Activated effector memory CD4-positive, alpha-beta T cell treated with anti-CD3 and anti-CD28 coated beads, Interleukin-2, amount 50 U/mL, for 16 hours (primary cell): ENCODE measurements at places on chromosomes 5 and 9.

GRCh38 chr9:78909566-78909965 lies 612.6 kb downstream of the PSAT1 start:
- DNase-seq, result no peak

DNA sequence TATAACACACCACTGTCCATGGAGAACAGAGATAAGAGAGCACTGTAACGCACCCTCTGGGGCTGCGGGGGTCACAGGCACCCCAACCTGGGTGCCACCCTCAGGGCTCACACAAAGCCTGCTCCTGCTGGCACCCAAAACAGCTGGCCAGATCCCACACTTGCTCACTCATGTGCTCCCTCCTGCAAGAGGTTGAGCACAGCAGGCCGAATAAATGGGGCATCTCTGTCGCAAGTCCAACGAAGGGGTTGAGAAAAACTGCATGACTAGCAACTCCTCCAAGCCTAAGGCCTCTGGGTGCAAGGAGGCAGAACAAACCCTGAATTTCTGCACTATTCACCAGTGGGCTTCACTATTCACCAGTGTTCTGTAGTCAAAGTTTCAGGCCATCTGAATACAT lies 80.3 kb downstream of the SECISBP2 start:
- no peak for DNase-seq

GRCh38 chr5:30414078-30414477 lies 779.4 kb upstream of the CDH6 start:
- no peak for DNase-seq

DNA sequence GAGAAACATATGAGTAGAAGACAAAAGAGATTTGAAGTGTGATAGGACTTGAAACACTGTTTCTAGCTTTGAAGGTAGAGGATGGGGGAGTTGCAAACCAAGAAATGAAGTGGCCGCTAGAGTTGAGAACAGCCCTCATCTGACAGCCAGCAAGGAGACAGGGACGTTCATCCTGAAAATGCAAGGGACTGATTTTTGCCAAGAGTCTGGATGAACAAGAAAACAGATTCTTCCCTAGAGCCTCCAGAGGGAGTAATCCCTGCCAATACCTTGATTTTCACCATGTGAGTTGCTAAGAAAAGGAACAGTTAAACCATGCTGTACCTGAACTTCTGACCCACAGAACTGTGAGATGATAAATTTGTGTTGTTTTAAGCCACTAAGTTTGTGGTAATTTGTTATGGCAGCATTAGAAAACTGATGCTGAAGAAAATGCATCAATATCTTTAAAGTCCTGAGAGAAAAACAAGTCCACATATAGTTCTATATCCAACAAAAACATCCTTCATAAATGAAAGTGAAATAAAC lies 154.0 kb upstream of the ADAMTSL1 start:
- no peak for DNase-seq

DNA sequence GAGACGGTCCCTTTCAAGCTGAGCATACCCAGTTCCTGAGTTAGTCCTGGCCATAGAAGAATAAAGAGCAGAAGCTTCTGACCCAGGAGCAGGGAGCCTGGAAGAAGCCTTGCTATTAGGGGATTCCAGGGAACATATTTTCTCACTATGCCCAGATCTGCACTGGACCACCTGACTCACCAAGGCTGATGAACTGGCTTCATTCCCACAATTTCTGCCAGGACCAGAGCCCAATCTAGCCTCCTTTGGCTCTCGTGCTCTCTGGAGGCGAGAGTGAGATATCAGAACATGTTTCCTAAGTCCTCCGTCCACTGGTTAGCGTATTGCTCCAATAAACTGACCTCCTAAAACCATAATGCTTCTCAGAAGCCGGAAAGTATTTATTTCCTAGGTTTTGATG lies 9.9 kb downstream of the GABBR2 start:
- no peak for DNase-seq

- no peak for DNase-seq
These were observed 559 bp downstream of the ROR2 start for GRCh38 chr9:91949392-91949945.

DNA sequence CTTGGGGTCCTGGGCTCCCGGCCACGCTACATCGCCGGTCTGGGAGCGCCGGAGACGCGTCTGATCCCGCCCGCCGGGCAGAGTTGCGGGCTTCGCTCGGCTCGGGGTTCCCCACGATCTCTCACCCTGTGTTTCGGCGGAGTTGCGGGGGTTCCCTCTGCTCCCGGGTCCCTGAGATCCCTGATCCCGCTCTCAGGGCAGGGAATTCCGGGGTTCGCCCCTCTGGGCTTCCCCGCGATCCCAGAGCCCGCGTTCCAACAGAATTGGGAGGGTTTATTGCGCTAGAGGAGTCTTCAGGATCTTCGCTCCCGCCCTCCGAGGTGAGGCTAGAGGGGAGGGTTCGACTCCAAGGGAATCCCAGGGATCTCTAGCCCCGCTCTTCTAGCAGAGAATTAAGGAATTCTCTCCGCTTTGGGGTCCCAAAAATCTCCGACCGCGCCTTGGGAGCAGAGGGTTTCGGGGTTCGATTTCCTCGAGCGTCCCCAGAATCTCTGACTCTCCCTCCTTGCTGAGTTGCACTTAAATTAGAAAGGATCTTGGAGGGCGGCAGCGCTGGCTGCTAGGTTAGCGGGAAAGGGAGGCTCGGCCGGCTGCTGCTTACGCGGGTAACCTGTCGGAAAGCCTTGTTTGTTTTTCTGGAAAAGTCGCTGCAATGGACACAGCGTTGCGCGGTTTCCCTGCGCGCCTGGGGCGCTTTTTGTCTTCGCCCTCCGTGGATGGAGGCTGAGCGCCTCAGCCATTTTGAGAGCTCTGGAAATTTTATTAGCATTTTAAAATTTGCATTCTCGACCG lies 1.3 kb downstream of the DMRT1 start:
- DNase-seq, result no peak

- no peak for DNase-seq
These were observed 31.8 kb downstream of the PTGES start for GRCh38 chr9:129720865-129721545.

DNA sequence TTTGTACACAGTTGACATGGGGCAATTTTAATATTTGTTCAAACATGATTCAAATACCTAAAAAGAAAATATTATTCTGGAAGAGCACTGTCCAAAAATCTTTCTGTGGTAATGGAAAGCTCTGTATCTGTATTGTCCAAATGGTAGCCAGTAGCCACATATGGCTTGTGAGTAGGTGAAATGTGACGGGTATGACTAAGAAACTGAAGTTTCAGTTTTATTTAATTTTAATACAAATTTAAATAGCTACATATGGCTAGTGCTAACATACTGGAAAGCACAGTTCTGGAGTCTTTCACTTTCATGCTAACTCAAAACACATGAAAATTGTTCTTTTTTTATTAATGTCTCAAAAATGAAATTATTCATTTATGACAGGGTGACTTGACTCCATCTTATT lies 132.6 kb downstream of the PLK2 start:
- DNase-seq, result no peak
